ENCODE measurements at places on chromosomes 16 and 17.

GRCh38 chr16:19687279-19687678 lies 30.7 kb downstream of the KNOP1 start:
- DNase-seq = no peak

DNA sequence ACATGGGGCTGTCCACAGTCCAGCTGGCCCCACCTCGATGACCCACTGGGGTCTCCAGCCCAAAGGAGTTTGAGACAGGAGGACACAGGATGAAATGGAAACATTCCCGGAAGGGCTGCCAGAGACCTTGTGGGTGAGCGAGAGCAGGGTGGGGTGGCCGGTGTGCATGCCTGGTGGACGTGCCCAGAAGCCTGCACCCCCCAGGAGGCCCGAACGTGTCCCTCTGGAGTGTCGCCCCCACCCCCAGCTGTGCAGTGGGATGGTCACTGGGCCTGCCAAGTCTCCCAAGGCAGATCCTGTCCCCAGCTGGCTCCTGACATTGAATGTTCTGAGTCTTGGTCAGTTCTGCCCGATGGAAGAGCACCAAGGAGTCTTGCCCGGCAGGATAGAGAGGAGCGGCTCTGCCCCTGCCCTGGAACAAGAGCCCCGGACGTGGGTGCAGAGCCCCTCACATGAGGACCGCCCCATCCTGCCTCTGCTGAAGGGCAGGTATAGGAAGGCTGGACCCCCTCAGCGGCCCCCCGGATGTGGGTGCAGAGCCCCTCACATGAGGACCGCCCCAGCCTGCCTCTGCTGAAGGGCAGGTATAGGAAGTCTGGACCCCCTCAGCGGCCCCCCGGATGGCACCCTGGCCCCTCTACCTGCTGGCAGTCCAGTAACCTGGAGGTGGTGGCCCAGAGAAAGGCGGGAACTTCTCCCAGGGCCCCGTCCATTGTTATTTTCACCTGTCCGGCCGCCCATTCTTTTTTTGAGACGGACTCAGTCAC lies 3.1 kb upstream of the CAPN15 start:
- no peak for DNase-seq

- no peak for DNase-seq
Measured at GRCh38 chr17:78253946-78254672, 22.7 kb downstream of the TMEM235 start.

DNA sequence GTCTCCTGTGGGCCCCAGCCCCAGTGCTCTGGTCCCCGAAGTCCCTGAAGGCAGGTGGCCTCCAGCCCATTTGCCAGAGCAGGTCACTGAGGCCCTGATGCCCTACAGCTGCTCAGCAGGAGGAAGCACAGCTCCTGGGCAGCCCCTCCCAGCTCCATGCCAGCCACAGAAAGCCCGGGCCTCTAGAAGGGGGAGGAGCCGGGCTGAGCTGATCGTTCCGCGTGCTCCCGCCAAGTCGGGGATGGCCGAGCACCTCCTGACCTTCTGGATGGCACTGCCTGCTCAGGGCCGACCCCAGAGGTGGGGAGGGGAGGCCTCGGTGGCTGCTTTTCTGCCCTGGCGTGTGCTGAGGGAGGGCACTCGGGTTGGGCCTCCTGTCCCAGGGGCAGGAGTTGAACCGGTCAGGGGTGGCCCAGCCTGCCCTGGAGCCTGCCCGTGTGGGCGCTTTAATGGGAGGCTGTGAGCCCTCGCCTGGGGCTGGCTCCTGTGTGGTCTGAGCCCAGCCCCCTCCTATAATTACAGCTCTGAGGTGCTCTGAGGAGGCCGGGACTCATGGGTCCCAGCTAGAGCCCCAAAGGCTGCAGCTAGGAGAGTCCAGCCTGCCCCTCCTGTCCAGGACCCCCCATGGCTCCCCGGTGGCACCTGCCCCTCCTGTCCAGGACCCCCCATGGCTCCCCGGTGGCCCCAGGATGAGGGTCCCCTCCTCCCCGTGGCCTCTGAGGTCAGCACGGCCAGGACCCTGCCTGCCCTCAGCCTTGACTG lies 29.7 kb downstream of the ZFPM1 start:
- no peak for DNase-seq

- DNase-seq = no peak
Measured at GRCh38 chr16:10868596-10869469, 8.2 kb upstream of the CIITA start.

DNA sequence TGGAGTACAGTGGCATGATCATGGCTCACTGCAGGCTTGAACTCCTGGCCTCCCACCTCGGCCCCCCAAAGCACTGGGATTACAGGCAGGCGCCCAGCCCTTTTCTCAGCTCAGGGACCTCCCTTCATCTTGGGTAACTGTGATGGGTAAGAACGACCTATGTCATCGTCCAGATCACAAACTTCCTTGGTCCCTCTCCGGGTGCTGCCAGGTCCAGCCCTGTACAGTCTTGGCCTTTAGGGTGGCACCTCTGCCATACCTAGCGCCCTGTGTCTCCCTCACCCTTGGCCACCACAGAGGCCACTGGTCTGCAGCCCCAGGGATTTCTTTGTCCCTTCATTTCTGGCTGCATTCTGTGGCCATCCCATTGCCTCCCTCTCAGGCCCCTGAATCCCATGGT lies 29.7 kb upstream of the ZFP90 start:
- no peak for DNase-seq

DNA sequence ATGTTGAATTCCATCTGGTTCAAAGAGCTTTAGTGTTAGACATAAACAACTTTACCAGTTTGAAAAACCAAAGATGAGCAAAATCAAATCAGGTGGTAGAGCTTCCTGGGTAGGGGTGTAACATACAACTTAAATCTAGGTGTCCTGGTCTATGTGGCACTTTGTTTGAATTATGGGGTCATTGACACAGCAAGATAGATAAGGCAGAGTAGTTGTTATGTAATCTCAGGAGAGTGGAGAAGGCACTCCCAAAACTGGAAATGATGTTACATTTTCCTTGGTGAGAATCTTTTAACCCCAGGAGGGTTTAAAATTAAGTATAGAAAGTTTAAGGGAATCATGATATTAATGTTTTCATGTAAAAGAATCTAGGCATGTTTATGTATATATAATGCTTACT lies 31.9 kb downstream of the CCDC42 start:
- no peak for DNase-seq

GRCh38 chr17:3969963-3970362 lies 5.7 kb upstream of the ATP2A3 start:
- DNase-seq = no peak

DNA sequence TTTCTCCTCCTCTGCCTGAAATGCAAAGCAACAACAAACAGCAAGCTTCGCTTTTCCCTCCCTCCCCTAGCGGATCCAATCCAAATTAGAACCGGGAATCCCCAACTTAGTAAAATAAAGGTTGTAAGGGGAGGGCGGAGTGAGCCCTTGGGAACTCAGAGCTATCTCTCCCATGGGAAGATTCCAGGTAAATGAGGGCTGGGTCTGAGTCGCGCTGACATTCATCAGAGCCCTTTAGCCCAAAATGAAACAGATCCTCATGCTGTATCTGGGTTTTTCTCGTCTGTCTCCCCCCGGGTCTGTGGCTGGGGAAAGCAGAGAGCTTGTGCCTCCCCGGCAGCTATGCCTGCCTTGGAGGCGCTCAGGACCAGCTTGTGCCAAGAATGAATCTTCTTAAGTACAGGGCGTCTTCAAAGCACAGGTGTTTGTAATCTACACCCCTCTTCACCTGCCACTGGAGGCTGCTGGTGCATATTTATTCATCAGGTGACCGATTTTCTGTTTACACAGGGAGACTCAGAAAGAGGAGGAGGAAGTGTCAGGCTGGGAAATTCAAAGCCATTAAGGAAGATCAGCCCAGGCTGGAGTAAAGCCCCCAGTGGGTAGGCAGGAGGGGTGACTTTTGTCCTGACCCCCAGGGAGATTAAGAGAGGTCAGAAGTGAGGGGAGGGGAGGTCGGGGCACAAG lies 55.0 kb upstream of the GSE1 start:
- DNase-seq = no peak

DNA sequence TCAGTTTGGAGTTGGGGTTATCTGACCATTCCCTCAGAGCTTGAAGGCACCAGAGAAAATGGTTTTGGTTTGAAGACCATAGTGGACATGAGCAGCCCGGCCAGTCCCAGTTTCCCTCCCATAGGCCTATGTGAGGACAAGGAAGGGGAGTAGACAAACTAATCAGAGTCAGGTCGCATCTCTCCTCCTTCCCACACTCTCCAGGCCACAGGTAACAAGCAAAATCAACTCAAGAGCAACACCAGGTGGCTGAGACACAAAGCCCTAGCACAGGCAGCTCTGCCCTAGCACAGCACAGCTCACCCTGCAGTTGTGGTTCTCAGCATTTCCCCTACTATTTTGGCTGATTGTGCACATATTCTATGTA lies 7.2 kb downstream of the SUPT4H1 start:
- DNase-seq = no peak

GRCh38 chr17:76264425-76264754 lies 758 bp upstream of the UBALD2 start:
- no peak for DNase-seq

DNA sequence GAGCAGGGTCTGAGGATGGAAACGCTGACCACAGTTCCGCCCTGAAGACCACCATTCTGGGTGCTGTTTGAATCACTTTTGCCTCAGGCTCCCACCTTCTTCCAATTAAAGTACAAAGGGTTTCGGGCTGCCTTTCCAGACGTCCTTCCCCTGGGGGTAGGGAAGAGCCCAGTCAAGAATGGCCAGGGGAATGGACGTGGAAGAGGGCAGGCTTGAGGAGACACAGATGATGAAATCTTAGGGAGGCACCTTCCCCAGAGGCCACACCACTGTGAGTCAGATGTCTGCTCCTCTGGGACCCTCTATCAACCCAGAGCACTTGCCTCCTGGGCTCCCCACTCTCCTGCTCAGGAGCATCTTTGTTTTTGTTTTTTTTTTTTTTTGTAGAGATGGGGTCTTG lies 27.5 kb upstream of the MTSS2 start:
- DNase-seq = no peak

GRCh38 chr17:69908626-69909368 lies 166.2 kb upstream of the KCNJ16 start:
- no peak for DNase-seq

DNA sequence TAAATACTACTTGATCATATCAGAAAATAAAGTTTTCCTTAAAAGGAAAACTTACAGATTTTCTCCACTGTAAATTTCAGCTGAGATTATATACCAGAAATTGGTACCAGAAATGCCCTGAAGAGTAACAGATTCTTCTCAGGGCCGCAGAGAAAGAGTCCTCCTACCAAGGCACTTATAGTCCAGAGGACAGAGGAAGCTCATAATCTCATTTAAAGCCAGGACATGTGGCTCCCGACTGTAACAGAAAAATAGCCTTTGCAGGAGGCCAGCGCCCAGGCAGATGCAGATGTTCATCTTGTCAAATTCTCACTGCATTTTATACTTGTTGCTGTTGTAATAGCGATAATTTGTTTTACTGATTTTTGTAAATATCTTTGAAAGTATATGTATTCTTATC lies 43.7 kb downstream of the TNRC6C start:
- no peak for DNase-seq

- no peak for DNase-seq
Measured at GRCh38 chr16:89164436-89164835, 7.1 kb upstream of the CDH15 start.

DNA sequence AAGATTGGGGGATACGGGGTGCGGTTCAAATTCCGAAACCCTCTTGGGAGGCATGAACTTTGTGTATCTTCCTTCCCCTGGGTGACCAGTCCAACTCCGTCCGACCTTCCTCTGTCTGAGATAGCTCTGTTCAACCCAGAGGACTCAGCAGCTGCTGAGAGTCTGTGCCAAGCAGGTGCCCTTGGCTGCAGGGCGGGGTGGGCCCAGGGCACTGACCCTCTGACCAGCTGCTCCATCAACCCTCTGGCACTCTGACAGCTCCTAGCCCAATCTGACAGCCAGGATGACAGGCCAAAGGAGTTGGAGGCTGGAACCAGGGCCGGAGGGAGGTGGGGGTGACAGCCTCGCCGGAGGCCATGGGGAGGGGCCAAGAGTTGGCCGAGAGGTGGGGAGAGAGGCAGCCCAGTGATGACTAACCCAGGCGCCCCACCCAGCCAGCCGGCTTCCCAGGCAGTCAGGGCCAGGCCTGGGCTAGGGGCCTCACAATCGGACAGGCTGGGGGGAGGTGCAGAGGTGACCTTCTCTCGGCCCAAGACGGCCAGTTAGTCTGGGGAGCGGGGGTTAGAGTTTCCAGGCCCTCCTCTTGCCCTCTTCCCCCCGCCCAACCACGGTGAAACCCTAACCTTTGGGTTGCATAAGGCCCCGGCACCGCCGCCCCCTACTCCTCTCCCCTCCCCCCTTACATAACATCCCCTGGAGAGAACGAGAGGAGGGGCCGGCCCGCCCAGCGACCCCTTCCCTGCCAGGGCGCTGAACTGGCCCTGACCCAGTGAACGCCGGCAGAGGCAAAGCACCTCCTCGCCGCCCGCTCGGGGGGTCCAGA lies 5.0 kb upstream of the TLCD2 start:
- peak; percentile 73 for DNase-seq

DNA sequence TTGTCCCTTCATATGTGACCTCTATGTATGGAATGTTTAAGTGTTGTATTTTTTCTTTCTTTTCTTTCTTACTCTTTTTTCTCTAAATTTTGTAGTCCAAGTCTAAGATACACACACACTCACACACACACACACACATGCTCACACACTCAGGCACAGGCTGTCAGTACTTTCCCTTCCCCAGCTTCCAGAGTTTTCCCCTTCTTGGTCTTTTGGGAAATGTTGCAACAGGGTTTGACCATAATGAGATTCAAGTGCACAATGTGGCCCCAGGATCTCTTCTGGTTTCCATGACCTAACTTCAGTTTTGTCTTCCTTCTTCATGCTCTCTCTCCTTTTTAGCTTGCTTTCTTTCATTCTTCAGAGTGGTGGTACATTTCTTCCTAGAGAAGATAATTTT lies 289.8 kb upstream of the FOXF1 start:
- peak; percentile 14 for DNase-seq

DNA sequence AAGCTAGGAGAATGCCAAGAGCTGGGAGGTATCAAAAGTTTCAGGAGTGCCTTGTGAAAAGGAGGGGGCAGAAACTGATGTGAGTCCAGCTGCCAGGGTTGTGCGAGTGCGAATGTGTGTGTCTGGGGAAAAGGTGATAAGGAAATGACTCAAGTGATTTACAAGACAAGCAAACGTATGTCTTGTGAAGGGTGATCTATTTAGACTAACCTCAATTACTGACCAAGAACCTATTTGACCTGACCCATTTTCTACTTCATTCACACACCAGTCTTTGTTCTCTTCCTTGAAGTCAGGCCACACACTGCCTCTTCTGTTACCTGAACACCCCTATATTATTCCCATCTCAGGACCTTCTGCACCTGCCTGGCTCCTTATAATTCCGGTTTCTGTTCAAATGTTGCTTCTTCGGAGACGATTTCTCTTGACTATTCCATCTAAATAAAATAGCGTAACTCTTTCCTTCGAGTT lies 1.0 kb downstream of the GDE1 start:
- no peak for DNase-seq

GRCh38 chr17:79046916-79047280 lies 22.9 kb downstream of the C1QTNF1 start:
- no peak for DNase-seq

- DNase-seq = no peak
Measured at GRCh38 chr16:78984887-78985464, 615.6 kb downstream of the MAF start.

GRCh38 chr16:84596801-84597527 lies 20.9 kb downstream of the COTL1 start:
- no peak for DNase-seq
